ENCODE measurements at places on chromosomes 3 and 15.

DNA sequence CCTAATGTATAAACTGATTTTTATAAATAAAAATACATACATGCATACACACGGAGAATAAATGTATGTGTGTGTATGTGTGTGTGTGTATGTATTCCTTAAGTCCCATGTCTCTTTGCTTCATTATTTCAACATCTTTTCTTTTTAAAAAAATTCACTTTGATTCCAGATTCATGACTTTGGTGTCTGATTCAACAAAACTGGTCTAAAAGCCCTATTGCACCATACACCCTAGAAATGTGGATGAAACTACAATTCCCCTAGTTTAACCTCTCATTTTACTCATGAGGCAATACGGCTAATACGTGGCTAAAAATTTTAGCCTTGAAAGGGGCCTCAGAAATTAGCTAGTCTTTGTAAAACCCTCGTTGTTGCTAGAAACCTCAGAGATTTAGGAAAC lies 228.1 kb downstream of the ADAMTS9 start:
- DNase-seq: no peak

DNA sequence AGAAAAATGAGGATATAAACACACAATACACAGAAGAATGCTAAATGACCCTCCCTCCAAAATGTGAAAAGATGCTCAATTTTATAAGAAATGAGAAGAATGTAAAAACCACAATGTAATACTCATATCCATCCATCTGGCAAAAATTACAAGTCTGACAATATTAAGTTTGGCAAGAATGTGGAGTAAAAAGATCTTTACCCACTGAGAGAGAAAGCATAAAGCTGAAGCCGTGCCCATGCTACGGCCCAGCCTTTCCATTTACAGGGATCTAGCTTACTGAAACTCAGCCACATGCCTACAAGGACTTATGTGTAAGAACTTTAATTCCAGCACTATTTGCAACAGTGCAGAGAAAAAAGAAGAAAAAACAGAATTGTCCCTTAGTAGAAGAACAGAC lies 42.9 kb downstream of the ATP13A3 start:
- DNase-seq: no peak

DNA sequence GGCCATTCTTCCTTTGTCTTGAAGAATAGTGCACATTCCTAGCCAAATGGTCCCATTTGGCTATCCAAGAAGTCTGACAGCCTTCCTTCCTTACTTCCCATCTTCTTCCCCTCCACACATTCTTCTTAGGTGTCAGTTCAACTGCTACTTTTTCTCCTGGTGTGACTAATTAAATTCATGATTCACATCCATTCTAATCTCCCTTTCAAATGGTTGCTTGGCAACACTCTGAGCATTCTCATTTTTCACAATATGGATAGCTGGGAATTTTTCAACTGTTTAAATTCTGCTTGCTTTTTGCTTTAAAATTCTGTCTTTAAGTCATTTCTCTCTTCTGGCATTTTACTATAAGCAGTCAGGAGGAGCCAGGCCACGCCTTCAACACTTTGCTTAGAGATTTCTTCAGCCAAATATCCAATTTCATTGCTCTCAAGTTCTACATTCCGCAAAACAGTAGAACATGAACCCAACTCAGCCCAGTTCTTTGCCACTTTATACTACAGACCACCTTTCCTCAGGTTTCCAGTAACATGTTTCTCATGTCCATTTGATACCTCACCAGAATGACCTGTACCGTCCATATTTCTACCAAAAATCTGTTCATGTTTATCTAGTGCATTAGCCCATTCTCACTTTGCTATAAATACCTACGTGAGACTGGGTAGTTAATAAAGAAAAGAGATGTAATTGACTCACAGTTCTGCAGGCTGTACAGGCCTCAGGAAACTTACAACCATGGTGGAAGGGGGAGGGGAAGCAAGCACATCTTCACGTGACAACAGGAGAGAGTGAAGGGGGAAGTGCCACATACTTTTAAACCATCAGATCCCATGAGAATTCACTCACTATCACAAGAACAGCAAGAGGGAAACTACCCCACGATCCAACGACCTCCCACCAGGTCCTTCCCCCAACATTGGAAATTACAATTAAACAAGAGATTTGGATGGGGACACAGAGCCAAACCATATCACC lies 31.9 kb upstream of the MCF2L2 start:
- no peak for DNase-seq

GRCh38 chr3:57826952-57827723 lies 71.0 kb downstream of the SLMAP start:
- DNase-seq: no peak
